ENCODE measurements at places on chromosomes 7 and 10. TPM values are rescaled to one million over a fixed set of nuclear protein-coding genes. Genes with fewer than 3 reads are reported as not detected.
A peak's percentile ranks its signal among the peaks of the same experiment; 100 is the strongest.

Gene HIP1
- total RNA-seq, result 52.6 TPM

Gene ASZ1
- not detected for total RNA-seq

DNA sequence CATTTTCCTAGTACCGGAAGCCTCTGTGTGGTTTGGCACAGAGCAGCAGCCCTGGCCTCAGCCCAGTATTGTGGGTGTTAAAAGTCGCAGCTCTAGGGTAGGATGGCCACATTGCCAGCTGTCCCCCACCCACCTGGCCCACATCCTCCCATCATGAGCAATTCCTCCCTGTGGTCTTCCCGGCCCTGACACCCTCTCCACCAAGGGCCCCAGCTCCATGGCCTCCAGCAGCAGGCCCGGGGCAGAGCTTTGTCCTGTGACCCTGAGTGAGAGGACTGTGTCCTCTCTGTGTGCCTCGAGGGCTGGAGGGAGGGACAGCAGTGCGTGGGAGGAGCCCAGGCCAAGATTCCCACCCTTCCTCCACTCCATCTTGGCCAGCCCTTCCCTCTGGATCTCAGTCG lies 93.7 kb downstream of the MYL10 start:
- no peak for DNase-seq
- H3K4me3 ChIP-seq, result no peak overlapping the region
- H3K27me3 ChIP-seq, result no peaks in the 10 kb centered on the region
- H3K4me1 ChIP-seq, result no peaks in the 10 kb centered on the region

Gene SRGN
- total RNA-seq, result 746 TPM

- peaks cover 21% of the 10 kb centered on the region for H3K36me3 ChIP-seq
- DNase-seq, result peak; percentile 58
- no peaks in the 10 kb centered on the region for H3K27me3 ChIP-seq
- H3K4me3 ChIP-seq, result no peak overlapping the region
- H3K27ac ChIP-seq, result no peak overlapping the region
These were observed 133.7 kb downstream of the EGFR start for GRCh38 chr7:55152516-55152915.

- no peak overlapping the region for H3K27ac ChIP-seq
- no peaks in the 10 kb centered on the region for H3K36me3 ChIP-seq
These were observed 190.3 kb downstream of the TCF7L2 start for GRCh38 chr10:113140143-113141011.

GRCh38 chr10:124588736-124589490 lies 127.3 kb downstream of the LHPP start:
- no peak overlapping the region for H3K4me3 ChIP-seq
- no peak overlapping the region for H3K27ac ChIP-seq
- no peaks in the 10 kb centered on the region for H3K36me3 ChIP-seq
- H3K4me1 ChIP-seq, result peaks cover 17% of the 10 kb centered on the region

Gene CCL24
- 95.9 TPM for total RNA-seq

All from spleen (tissue), 13 donors.